ENCODE measurements at places on chromosomes 1 and 21. TPM values are rescaled to one million over a fixed set of nuclear protein-coding genes. Genes with fewer than 3 reads are reported as not detected.
A peak's percentile ranks its signal among the peaks of the same experiment; 100 is the strongest.

- H3K4me1 ChIP-seq, result no peaks in the 10 kb centered on the region
- H3K4me3 ChIP-seq, result no peak overlapping the region
- no peak overlapping the region for H3K27ac ChIP-seq
- H3K36me3 ChIP-seq, result no peaks in the 10 kb centered on the region
- DNase-seq, result peak; percentile 28
- H3K27me3 ChIP-seq, result no peaks in the 10 kb centered on the region
Observed at GRCh38 chr1:235835226-235835625, 31.5 kb downstream of the LYST start.

- no peak overlapping the region for H3K27ac ChIP-seq
- no peaks in the 10 kb centered on the region for H3K4me1 ChIP-seq
- H3K36me3 ChIP-seq, result no peaks in the 10 kb centered on the region
- no peak overlapping the region for H3K4me3 ChIP-seq
Observed at GRCh38 chr1:83763361-83764095, 235.4 kb downstream of the TTLL7 start.

DNA sequence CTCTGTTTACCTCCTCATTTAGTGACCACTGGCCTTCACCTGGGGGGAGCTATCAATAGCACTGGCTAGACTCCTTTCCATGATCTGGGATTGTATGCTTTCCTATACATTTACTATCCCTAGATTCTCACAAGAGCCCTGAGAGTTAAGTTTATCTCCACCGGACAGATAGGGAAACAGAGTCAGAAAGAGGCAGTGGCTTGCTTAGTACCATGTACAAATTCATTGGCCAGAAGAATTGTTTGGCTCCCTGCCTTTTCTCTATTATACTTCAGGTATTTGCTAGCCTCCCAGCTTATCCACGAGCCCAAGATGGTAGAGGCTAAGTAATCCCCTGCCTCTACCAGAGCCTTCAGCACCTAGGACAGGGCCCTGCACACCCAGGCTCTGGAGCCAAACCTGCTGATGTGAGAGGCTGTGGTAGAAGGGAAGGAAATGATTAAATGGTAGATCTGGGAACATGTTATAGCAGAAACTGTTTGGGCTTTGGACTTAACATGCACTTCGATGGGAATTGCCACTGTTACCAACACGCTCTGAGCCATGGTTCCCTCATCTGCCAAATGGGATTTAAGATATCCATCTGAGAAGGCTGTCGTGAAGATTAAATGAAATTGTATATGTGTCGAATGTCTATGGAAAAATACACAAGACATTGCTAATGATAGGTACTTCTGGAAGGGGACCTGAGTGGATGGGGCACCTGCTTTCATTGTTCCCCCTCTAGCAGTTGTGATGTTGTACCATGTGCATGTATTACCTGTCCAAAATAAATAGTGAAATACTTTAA lies 3.1 kb upstream of the BLACAT1 start:
- H3K27ac ChIP-seq, result no peak overlapping the region
- no peak for DNase-seq
- peaks cover 11% of the 10 kb centered on the region for H3K4me1 ChIP-seq
- H3K27me3 ChIP-seq, result peaks cover 55% of the 10 kb centered on the region
- H3K4me3 ChIP-seq, result no peak overlapping the region
- no peaks in the 10 kb centered on the region for H3K36me3 ChIP-seq

- no peak overlapping the region for H3K4me3 ChIP-seq
- DNase-seq, result no peak
- H3K27ac ChIP-seq, result no peak overlapping the region
- no peaks in the 10 kb centered on the region for H3K36me3 ChIP-seq
- no peaks in the 10 kb centered on the region for H3K4me1 ChIP-seq
Observed at GRCh38 chr1:215545096-215545495, 22.0 kb upstream of the KCTD3 start.

DNA sequence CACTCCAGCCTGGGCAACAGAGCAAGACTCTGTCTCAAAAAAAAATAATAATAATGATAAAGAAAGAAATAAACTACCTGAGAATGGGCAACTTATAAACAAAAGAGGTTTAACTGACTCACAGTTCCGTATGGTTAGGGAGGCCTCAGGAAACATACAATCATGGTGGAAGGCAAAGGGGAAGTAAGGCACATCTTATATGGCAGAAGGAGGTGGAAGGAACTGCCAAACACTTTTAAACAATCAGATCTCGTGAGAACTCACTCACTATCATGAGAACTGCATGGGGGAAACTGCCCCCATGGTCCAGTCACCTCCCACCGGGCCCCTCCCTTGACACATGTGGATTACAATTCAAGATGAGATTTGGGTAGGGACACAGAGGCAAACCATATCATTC lies 6.3 kb upstream of the EGLN1 start:
- H3K27me3 ChIP-seq, result no peaks in the 10 kb centered on the region
- no peaks in the 10 kb centered on the region for H3K4me1 ChIP-seq
- H3K36me3 ChIP-seq, result no peaks in the 10 kb centered on the region
- H3K27ac ChIP-seq, result no peak overlapping the region
- DNase-seq, result no peak

- H3K4me3 ChIP-seq, result no peak overlapping the region
- no peaks in the 10 kb centered on the region for H3K27me3 ChIP-seq
- H3K4me1 ChIP-seq, result no peaks in the 10 kb centered on the region
- H3K36me3 ChIP-seq, result peaks cover 6% of the 10 kb centered on the region
- no peak for DNase-seq
Observed at GRCh38 chr1:46285730-46286477, 17.5 kb downstream of the LRRC41 start.

- no peak for DNase-seq
- H3K4me3 ChIP-seq, result no peak overlapping the region
- H3K27ac ChIP-seq, result peak overlapping the region; percentile 16
- no peaks in the 10 kb centered on the region for H3K36me3 ChIP-seq
- no peaks in the 10 kb centered on the region for H3K27me3 ChIP-seq
Observed at GRCh38 chr1:95042286-95042685, 30.5 kb downstream of the ALG14 start.

Gene PDPN
- 6.1 TPM for total RNA-seq

Gene CHI3L1
- total RNA-seq, result 1.3 TPM

Gene LAD1
- total RNA-seq, result 280 TPM

Gene RFX5
- total RNA-seq, result 28.6 TPM

Gene MROH7
- 5.5 TPM for total RNA-seq

Data from colonic mucosa (tissue), 4 donors.